ENCODE measurements at places on chromosomes 5 and 9.

- DNase-seq: peak; percentile 36
Observed at GRCh38 chr5:109532773-109533364, 123.1 kb upstream of the PJA2 start.

DNA sequence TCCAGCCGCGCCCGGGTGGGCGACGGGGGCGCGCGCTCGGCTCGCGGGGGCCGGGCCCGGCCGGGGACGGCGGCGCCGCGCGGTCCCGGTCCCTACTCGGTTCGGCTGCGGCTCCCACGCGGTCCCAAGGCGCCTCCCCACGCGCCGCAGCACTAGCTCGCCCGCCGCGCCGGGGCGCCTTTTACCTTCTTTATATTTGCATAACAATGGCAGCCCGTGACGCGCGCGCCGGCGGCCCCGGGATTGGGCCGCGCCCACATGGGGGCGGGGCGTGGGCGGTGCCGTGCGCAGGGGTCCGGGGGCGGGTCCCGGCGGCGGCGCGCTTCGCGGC lies at the start of gene NRARP:
Gene NRARP, minus strand, starts transcription at position 154 of the 331 bp plus-strand sequence. CDS start 343 bp downstream, outside the sequence.
- peak; percentile 77 for DNase-seq

DNA sequence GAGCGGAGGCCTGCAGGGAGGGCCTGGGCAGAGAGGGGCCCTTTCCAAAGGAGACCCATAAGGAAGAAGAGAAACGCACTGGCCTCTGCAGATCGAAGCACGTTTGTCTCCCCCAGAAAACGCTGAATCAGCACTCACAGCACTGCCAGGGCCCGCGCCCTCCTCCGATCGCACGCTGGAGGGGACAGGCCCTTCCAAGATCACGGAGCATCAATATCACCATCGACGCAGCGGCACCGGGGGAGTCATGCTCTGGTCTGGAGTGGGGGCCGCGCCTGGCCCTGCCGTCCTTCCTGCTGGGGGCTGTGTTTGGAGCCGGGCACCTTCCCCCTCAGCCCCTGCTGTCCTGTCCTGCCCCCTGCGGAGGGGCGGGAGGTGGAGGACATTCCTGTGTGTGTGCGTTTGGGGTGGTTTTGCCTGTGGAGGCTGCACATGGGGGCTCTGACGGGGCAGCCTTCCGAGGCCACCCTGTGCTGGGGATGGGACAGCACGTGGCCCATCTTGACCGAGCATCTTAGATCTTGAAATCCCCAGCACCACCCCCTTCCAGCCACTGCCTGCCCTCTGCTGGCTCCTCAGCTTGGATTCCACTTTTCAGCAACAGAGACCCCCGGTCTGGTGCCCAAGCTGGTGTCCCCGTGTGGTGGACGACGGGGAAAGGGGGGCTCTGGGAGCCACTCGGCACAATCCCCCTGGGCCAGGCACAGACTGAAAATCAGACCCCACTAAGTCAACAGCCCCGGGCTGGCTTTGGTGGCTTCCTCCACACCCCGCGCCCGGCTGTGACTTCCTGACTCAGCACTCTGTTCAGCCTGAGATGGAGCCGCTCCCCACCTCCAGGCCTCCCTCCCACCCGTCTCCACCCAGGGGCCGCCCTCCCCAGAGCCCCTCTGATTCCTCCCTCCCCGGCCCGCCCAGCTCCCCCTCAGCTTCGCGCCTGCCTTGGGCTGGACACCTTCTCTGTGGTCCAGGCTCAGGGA lies 8.3 kb downstream of the TMEM250 start:
- DNase-seq: peak; percentile 25

DNA sequence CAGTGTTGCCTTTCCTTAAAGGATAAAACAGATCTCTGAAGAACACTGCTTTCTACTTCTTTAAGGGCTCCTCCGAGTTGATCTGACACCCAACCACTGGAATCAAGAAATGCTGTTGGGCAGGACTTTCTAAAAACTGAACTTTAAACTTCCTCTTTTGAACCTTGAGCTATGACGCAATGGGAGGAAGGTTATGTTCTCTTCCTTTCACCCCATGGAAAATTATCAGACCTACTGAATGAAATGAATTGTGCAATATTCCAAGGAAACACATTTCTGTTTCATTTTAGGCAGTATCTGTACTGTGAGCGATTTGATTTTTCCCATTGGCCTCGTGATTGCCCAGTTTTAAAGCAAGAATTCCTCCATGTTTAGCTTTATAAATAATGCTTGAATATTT lies 206.0 kb upstream of the PRR16 start:
- DNase-seq: no peak

DNA sequence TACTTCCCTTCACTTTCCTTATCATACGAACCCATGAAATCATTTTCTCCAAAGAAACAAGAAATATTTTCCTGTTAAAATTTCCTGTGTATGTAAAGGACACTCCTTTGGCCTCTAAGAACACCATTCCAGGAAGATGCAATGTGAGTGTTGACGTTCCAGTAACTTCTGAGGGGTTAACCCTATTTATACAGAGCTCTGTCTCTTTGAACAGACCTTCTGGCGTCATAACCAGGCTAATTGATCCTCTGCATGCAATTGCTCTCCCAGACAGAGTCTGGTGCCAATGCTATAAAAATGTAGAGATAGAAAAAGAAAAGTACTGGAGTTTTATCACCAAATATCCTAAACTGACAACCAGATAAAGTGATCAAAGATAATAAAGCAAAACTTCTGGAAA lies 218.5 kb downstream of the TLE1 start:
- DNase-seq: no peak

DNA sequence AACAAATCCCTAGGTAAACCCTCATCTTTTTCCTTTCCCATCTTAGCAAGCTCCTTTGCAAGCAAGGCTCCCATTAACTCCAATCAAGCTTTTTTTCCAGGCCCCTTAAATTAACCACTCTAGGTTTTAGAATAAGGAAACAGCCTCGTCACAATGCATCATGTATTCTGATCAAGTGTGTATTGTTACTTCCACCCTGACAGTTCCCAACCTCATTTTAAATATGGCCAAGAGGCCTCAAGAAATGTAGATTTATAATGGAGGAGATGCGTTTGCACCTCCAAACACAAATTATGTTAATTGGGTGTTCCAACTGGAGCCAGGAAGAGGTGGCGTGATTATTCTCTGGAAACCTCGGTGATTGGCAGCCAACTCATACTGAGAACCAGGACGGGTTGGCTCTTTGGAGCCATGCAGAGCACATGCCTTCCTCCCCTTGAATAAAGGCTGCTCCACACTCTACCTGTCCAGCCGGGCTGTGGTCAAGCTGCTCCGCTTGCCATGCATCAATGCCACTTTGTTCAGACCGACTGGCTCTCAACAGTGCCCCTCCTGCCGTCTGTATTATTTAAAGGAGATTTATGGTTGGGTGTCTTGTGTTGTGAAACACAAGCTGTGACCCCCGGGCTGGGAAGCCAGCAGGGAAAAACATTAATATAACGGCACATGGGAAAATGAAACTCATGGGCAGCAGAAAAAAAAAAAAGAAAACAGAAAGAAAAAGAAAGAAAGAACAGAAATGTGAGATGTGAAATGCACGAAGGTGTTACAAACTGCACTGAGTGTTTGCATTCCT lies 191.1 kb downstream of the EBF1 start:
- no peak for DNase-seq

- DNase-seq: no peak
Observed at GRCh38 chr5:111928511-111928910, 171.5 kb upstream of the NREP start.

GRCh38 chr5:172645271-172646055 lies 4.4 kb downstream of the NEURL1B start:
- no peak for DNase-seq

DNA sequence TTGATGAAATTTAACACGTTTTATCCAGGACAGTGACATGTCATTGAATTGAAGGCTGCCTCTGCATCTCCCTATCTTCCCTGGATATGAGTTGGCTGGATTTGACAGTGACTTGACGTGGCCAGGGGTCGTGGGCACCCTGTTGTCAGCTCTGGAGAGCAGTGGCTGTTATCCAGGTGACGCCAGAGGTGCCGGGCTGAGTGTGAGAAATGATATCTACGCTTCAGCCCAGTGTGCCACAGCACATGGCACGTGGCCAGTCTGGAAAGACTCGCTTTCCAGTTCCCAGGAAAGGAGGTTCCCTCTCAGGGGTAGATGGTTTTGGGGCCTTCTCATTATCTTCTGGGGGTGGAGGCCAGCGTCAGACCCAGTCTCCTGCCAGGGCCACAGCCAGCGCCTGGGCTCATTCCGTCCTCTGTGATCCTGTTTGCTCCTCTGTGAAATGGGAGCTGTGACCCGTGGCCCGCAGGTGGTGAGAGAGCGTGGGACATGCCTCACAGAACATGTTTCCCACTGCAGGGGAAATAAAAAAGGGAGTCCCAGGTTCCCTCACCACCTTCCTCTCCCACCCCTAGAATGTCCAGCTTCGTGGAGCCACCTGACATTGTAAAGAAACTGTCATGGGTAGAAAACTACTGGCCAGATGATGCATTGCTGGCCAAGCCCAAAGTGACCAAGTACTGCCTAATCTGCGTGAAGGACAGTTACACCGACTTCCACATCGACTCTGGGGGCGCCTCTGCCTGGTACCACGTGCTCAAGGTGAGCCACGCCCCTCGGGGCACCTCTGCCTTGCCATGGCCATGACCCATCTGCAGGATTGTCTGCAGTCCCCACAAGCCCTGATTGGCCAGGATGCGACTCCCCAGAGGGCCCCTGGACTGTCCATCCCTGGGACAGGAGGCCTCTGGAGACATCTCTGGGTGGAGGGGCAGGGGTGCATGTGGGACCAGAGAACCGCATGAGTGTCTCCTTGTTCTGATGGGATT lies 76.5 kb downstream of the PHF2 start:
- DNase-seq: no peak

GRCh38 chr5:28850320-28850921 lies 1812.0 kb upstream of the CDH9 start:
- DNase-seq: no peak

- no peak for DNase-seq
Observed at GRCh38 chr9:77817590-77818311, 169.6 kb upstream of the GNA14 start.

DNA sequence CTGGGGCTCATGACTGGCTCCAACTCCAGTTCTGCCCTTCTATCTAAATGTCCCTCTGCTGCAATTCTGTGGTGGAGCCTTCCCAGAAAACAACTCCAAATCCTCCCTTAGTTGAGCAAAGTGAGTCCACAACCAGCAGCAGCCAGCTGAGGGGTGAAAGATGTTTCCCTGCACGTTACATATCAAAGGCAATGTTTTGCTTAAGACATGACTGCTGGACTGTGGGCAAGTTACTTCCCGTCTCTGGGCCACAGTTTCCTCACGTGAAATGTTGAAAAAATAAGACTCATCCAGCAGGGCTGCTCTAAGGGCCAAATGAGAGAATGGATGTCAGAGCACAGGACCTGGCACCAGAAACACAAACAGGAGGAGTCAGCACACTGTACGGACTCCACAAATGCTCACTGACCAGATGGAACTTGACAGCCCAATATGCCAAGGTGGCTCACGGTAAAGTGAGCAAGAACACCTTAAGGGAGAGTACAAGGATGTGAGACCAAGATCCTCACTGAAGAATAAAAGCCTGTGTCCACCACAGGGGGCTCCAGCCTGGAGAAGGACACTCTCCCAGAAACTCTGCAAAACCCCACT lies 138.4 kb upstream of the ABCA1 start:
- no peak for DNase-seq

- no peak for DNase-seq
Observed at GRCh38 chr9:13128266-13128860, 151.1 kb downstream of the MPDZ start.

- no peak for DNase-seq
Observed at GRCh38 chr9:136824496-136825225, 16.9 kb downstream of the RABL6 start.

DNA sequence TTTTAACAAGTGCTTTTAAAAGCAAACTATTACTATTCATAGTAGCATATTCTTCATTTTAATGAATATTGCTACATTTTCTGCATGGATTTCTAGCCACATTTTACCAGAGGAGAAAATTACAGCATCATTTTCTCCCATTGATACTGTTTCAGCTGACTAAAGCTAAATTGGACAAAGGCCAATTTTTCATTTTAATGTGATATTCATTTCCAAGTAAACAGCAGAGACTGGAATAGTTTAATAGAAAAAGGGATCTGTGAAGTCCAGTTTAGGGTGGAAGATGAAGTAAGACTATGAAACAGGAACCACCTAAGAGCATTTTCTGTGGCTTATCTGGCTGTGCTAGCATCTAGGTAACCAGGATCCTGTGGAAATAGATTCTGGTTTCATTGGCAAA lies 128.1 kb downstream of the GIN1 start:
- DNase-seq: no peak

DNA sequence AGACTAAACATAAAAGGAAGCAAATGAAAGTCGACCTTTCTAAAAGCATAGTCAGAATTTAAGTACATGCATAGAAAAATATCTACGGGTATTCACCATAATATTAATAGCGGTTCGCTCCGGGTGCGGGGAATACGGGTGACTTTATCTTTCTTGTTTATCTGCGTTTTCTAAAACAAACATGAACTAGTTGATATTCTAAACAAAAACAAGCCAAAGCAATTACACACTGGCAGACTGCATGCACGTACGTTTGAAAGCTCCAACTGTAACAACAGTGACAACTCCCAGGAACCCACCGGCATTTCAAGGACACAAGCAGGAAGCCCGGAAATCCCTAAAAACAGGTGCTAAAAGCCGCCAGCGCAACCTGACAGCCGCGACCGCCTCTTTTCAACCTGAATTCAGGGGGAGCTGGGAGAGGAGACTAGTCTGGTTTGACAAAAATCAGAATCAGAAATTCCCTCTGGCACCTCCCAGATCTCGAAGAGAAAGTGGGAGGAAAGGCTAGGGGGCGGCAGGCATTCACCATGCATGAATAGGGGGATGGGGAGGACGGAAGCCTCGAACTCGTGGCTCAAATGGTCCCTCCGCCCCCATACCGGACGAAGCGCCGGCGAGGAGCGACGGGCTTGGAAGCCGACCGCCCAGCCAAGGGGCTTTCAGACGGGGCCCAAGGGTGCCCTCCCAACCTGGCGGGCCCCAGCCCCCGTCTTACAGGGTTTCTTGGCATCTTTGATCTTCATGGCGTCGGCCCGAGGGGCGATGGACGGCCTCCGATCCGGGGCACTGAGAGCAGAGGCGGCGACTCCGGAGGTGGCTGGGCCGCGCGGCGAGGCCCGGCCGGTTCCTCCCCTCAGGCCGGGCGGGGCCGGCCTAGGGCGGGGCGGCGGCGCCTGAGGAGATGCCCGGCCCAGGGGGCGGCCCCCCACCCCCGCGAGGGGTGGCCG lies at the start of gene PANK3:
Gene PANK3, minus strand, starts transcription at position 831 of the 950 bp plus-strand sequence. Its CDS starts 85 bp downstream, at position 746.
- DNase-seq: no peak

GRCh38 chr5:110288766-110289511 lies 437.5 kb downstream of the TMEM232 start:
- DNase-seq: peak; percentile 71

Data from EL (cell line).